ENCODE measurements at places on chromosomes 12 and 14.

GRCh38 chr12:89493670-89494302, 30.8 kb downstream of the GALNT4 start:
- no peak for DNase-seq

GRCh38 chr14:96637521-96637920, 135.3 kb downstream of the PAPOLA start:
- DNase-seq, result no peak

DNA sequence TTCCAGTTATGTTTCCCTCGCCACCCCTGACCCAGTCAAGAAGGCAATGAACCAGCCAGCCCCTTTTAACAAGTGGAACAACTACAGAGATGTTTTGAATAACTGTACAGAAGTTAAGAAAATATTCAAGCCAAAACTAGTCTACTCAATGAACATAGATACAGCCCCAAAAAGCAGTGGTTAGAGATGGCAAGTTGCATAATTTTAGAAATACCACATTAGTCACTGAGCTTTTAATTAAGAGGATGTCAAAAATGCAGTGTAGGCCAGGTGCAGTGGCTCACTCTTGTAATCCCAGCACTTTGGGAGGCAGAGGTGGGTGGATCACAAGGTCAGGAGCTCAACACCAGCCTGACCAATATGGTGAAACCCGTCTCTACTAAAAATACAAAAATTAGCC, 27.2 kb downstream of the PROX2 start:
- no peak for DNase-seq

DNA sequence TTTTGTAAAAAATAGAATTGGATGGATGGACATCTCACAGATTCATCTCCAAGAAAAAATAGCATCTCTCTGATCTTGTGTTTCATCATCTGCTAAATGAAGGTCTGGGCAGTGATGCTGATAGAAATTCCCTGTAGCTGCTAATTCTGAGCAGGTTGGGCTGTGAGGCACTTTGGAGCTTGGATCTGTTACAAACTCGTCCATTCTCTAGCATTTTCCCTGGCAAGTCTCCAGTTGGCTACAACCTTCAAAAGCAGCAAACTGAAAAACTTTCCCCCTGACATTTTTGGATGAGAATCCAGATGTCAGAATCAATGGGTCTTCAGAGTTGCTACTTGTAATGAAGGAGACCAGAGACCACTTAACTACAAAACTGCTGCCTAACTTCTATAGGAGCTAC, 72.7 kb downstream of the TPH2 start:
- no peak for DNase-seq

- DNase-seq, result no peak
Measured at GRCh38 chr12:38541849-38542248, 225.3 kb downstream of the ALG10B start.

- DNase-seq, result no peak
Measured at GRCh38 chr14:64995291-64995690, 8.6 kb downstream of the FNTB start.

DNA sequence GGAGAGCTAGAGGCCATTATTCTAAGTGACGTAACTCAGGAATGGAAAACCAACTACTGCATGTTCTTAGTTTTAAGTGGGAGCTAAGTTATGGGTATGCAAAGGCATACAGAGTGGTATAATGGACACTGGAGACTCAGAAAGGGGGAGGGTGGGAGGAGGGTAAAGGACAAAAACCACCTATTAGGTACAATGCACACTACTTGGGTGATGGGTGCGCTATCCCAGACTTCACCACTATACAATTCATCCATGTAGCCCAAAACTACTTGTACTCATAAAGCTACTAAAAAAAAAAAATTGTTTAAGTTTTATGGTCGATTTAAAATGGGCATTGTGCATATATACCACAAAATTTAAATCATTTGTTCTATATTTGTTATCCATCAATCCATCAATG, 24.3 kb downstream of the SLC41A2 start:
- DNase-seq, result no peak

DNA sequence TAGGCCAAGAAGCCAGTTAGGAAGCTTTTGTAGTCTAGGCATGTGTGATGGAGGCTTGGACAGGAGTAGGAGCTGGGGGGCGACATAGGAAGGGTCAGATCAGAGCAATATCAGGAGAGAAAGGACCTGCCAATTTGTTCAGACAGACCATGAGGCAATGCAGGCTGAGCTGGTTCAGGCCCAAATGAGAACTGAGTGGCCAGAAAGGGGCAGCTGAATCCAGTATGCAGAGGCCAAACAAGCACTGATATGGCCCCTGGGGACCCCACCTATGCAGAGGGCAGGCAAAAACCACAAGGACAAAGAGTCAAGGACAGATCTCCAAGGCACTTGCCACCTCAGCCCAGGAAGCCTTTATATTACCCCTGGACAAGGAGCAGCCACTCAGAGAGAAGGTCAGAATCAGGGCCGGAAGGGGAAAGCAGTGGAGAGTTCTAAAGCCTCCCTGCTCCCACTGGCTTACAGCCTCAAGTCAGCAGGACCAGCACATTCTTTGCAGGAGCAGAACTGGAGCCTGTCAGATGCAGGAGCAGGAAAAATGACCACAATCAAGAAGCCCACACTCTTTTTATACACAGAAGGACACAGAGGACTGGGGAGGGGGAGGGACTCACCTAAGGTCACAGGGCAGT, 37.2 kb downstream of the CLMN start:
- no peak for DNase-seq

DNA sequence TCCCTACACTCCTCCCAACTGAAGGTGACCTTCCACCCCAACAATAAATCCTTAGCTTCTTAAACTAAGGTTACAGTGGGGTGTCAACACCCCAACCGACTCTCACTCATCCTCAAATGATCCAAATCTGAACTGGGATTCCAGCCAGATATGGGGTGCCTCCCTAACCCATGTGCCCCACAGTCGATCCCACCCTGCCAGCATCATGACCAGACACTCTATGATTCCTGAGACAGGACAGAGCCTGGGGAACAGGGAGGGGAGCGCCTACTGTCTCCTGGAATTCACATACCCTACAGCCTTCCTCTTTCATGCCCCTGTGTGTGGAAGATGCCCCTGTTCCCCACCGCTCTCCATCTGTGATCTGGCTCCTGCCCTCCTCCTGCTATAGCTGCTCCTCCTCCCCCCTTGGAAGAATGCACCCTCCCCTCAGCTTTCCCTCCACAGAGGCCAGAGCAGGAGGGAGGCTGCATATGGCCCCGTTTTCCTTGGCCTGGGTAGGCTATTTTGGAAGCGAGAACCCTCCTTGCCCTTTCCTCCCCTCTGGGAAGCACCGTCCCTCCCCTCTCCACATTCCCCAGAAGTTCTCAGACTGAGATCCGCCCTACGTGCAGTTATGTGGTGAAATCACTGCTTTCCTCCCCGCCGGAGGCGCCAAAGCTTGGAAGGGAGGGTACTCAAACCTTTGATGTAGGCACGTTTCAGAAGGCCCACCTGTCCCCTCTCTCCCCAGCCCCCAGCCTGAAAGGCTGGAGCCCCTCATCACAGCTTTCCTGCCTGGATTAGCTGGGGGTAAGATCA, 48.0 kb downstream of the SMUG1 start:
- no peak for DNase-seq

GRCh38 chr12:69115099-69115498, 124.3 kb upstream of the CPSF6 start:
- DNase-seq, result no peak

GRCh38 chr14:101072531-101072930, 169.0 kb upstream of the RTL1 start:
- no peak for DNase-seq

- no peak for DNase-seq
Measured at GRCh38 chr14:74038020-74038859, 19.1 kb downstream of the BBOF1 start.

DNA sequence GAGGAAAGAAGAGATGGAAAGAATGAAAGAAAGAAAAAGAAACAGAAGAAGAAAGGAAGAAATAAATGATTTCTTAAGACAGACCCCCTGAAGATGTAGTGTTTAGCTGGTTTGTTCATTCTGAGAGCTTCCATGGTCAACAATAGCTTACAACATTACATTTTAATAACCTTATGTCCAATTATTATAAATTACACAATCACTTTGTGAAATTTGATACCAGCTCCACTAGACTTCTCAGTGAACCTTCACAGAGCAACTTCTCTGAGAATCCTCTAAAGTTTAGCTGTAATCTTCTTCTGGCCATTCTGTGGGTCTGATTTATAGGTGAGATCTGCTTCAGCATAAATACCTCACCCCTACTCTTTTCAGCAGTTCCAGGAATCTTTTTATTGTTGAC, 27.9 kb downstream of the SIX1 start:
- DNase-seq, result no peak

DNA sequence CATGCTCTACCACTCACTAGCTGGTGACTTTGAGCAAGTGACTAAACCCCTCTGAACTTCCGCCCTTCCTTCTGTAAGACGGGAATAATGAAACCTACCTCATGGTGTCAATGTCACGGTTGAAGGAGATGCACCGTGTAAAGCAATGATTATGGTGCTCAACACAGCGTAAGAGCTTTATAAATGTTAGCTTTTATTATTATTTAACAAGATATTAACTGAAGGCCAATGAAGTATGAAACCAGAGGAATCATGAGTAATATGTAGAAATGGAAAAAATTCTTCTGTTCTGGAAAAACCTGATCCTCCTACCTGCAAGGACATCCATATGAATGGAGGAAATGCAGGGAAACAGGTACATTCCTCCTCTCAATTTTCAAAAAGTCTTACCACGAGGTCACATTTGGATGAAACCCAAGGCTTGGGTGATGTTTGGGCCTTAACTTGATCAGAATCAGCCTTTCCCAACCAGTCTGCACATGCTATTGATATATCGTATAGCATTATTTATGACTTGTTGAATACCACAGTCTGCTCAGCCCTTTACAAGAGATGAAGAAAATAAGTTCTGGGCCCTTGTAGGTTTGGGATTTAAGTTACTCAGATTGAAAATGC, 166.8 kb upstream of the TBX3 start:
- no peak for DNase-seq

- no peak for DNase-seq
Measured at GRCh38 chr14:58978343-58978742, 210.1 kb upstream of the DAAM1 start.

DNA sequence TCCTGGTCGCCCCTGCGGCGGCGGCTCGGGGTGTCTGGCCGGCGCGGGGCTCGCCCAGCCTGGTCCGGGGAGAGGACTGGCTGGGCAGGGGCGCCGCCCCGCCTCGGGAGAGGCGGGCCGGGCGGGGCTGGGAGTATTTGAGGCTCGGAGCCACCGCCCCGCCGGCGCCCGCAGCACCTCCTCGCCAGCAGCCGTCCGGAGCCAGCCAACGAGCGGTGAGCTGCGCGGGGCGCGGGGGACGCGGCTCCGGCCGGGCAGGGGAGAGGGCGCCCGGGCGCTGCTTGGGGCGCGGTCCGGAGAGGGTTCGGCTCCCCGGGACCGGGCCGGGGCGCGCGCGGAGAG, at the start of gene LGALS3:
TSS of gene LGALS3 (plus strand) at position 167 of the 342 bp plus-strand sequence. CDS start 8,122 bp downstream, outside the sequence.
- no peak for DNase-seq

DNA sequence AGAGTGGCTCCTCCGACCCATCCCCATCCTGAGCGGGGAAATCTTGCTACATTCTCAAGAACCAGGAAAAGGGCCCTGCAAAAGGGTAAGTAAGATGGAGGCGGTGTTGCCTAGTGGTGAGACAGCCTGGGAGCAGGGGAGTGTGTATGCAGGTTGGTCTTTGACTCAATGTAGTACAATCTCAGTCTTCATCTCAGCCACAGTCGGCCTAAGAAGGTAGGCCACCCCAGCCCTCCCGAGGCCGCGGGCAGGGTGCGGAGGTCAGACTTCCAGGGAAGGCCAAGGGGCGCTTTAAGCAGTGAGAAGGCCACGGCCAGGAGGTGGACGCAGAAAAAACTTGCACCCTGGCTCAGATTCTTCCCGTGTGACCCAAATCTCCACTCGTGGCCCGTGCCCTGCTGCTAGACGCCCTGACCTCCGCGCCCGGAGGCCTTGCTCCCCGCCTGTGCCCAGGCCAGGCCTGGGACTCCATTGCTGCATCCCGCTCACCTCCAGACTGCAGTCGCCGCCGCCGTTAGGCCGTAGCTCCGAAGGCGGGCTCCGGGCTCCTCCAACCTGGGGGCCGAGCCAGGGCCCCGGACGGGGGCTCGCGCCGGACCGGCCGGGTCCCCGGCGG, 435 bp downstream of the FOXM1 start:
- no peak for DNase-seq

- no peak for DNase-seq
Measured at GRCh38 chr14:35268946-35269345, 23.2 kb upstream of the PSMA6 start.

- DNase-seq, result no peak
Measured at GRCh38 chr14:54782751-54783659, 119.6 kb downstream of the GCH1 start.

DNA sequence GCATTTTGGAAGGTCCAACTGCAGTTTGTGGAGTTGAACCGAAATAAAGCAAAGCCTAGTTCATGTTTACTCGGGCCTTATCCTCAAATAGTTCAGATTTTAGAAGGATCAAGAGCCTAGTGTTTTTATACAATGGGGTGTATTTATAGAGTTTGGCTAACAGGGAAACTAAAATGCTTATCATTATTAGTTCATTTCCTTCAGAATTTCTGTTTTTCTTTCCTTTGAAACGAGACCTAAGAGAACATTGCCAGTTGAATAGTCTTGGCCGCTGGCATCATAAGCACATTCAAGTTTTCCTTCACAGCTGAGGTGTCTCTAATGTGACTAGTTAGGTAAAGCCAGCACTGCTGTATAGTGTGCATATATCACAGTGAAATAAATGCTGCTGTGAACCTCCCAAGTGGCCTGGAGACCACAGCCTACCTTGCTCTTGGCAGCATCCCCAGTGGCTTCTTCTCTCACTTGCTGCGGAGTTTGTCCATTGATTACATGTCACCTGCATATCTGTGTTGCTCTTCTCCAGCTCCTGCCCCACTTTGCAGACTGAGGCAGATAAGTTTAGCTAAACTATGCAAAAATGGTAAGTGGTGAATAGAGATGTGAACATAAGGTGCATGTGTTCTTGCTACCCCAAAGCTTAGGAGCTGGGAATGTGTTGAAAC, 88.8 kb downstream of the ANO6 start:
- no peak for DNase-seq

DNA sequence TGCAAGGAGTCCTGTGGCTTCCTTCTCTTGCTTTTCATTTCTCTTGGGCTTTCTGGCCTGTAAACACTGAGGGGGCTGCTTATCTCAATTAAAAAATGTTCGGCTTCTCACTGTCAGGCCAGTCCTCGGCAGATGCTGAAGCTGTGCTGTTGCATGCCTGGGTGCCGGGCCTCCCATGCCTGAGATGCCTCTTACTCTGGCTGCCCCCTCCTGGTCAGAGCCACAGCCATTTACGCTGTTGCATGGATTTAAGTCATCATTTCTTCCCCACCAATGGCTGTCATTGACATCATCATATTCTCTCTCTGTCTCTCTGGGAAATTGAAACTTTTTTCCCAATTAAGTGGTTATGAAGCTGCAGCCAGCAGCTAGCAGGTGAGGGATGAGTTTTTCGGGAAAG, 53.7 kb downstream of the FOXN4 start:
- no peak for DNase-seq

- no peak for DNase-seq
Measured at GRCh38 chr12:124490584-124491305, 76.7 kb downstream of the NCOR2 start.

GRCh38 chr12:3371018-3371417, 120.0 kb upstream of the PRMT8 start:
- DNase-seq, result no peak
